ENCODE measurements at places on chromosomes 5 and 9.

DNA sequence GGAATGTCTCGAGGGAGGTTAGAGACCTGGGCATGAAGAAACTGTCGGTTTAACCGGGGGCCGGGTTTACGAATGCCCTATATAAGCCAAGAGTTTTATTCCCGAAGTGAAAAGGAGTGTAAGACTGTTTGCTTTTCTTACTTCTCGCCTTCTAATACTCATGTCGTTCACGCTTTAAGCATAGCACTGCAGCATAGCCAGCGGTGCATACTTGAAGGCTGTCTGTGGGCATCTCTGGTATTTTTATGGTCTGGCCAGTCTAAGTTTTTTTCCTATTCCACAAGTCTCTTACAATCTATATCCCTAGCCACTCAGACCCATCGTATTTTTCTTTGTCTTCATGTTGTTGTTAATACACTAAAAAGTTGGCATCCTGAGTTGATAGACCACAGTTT is 1.2 kb downstream of the UHRF2 start:
- DNase-seq: no peak

- no peak for DNase-seq
Observed at GRCh38 chr5:116410336-116410890, 164.2 kb downstream of the SEMA6A start.

DNA sequence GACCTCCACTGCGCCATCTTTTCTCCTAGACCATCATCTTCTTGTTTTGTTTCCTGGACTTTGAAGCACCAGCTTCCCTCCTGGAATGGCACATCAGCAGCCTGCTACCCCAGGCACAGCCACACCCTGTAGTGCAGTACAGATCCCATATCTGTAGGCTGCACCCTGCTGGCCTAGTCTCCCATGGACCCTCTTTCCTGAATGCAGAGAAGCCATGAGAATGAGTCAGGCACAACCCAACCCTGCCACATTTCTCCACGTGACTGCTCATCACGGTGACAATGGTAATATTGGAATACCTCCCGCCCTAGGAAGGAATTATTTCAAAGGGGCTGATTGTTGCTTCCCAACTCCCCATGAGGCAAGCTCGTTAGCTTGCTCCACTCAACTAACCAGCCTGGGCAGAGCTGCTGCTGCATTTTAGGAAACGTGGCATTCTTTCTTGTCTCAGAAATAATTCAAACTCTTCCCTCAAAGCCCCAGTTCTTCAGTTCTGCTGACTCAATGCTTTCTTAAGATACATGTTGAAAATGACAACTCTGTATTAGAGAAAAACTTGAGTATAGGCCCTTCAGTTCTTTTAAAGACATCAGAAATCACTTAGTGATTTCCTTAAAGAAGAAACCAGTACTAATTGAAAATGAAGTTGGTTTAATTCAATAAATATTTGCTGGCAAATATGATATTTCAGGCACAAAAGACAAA is 328.1 kb downstream of the MLLT3 start:
- no peak for DNase-seq

GRCh38 chr9:83583151-83584014 is 39.6 kb upstream of the IDNK start:
- no peak for DNase-seq

- no peak for DNase-seq
Observed at GRCh38 chr9:112520069-112520468, 33.4 kb downstream of the KIAA1958 start.

DNA sequence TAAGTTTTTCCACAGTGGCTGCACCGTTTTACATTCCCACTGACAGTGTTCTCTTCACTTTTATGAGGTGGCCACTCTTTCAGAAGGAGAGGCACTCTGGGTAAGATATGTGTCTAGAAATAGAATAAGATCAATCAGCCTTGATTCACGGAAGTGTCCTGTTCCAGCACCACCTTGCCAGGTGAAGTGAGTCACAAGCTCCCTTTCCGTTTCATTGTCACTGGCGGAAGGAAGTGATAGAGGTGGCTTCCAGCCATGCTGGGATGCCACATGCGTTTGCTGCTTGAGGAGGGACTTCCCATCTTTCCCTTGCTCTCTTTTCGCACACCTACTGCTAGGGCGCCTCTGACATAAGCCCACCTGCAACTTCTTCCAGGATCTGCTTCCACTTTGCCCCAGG is 217.1 kb downstream of the PIK3R1 start:
- peak; percentile 13 for DNase-seq

DNA sequence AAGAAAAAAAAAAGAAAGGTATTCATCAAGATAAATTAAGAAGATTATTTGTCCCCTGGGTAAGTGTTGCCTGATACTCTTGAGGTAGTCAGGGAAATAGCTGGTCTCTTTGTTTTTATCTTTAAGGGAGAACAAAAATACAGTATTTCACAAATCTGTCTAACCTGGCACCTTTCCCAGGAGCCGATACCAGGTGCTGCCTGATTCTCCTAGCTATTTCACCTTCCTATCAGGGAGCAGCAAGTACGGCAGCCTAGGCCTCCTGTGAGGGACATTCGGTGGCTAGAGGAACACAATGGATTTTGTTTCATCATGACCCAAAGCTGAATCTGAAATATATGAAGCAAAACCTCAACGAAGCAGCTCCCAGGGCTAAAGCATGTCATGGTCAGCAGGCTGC is 86.0 kb downstream of the TARS1 start:
- DNase-seq: no peak

DNA sequence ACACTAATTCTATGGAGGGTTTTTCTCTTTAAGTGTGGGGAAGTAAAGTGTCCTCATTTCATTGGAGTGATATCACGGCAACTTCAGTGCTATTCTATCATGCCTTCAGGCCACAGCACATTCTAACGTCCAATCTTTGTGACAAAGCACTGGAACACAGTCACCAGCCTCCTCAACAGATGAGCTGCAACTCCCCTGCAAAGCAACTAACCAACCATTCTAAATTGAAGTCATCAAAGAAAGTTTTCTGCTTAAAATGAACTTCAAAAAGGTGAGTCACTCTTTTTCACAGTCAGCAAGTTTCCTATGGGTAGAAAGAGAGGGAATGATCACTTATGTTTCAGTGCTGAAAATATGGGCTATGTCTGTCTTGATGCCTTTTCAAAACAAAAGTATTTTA is 190.8 kb downstream of the ELAVL2 start:
- DNase-seq: no peak

GRCh38 chr5:153964880-153965645 is 73.6 kb downstream of the FAM114A2 start:
- DNase-seq: no peak

DNA sequence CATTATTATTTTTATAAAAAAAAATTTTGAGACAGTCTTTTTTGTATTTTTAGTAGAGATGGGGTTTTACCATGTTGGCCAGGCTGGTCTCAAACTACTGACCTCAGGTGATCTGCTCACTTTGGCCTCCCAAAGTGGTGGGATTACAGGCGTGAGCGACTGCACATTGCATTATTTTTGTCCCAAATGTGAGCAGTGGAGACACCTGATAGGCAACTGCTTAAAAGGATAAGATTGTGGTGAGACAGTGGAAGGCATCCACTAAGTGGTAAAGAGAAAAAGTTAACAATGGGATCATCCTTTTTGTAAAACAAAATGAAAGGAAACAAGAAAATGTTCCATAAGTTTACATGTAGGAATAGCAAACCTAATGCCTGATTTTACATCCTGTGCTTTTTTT is 2.0 kb upstream of the CENPH start:
- DNase-seq: no peak

GRCh38 chr5:33711094-33711679 is 180.6 kb downstream of the ADAMTS12 start:
- DNase-seq: no peak

DNA sequence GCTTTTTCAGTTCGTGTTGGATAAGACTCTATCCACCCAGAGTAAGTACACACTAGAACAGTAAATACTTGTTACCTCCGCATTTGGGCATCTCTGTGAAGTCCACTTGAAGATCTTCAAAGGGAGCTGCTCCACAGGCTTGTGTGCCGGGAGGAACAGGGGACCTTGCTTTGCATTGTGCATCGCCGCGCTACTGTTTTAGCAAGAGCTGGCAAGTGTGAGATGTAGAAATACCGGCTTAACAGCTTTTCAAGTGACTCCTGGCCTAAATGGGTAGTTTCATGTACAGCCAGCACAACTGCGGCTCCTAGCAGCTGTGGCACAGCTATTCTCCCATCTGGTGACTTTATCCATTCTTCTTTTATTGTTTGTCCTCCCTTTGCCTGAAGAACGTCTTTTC is 8.4 kb upstream of the ZNF354C start:
- no peak for DNase-seq

DNA sequence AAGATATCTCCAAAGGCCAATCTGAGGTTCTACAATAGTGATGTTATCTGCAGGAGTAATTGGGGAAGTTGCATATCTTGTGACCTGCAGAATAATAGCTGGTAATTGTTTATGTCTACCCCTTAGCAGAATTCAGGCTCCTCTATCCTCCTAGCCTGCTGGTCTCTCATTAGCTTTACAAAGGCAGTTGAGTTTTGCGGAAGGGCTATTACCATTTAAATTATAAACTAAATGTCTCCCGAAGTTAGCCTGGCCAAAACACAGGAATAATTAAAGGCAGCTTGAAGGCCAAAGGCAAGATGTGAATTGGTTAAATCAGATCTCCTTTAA is 168.7 kb downstream of the TTC39B start:
- no peak for DNase-seq

DNA sequence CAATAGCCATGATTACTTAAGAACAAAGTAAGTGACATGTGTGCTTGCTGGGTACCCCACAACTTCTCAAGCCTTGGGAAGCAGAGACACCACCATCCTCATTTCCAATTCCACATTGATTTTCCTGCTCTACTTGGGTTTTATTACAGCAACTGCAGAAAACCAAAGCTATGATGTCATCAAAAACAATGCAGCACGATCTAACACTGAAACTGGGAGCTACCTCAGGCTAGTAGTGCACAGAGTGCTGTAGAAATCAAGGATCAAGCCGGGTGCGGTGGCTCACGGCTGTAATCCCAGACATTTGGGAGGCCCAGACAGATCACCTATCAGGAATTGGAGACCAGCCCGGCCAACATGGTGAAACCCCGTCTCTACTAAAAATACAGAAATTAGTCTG is 174.4 kb upstream of the MSX2 start:
- DNase-seq: no peak

DNA sequence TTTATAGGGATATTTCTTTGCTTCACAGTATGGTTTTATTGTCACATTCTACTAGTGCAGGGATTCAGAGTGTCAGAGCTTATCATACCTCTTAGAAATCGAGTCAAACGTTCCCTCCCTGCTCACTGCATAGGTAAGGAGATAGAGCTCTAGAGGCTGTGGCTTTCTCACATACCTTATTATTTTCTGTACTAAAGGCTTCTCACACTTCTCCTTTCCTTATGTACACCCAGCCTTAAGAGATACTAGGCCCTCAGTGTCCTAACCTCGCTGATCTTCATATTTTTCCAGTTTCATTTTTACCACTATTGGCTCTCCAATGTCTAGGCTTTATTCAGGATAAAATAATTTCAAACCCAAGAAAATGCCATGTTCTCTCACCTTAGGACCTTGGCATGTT is 297.3 kb upstream of the RIOK2 start:
- DNase-seq: no peak

DNA sequence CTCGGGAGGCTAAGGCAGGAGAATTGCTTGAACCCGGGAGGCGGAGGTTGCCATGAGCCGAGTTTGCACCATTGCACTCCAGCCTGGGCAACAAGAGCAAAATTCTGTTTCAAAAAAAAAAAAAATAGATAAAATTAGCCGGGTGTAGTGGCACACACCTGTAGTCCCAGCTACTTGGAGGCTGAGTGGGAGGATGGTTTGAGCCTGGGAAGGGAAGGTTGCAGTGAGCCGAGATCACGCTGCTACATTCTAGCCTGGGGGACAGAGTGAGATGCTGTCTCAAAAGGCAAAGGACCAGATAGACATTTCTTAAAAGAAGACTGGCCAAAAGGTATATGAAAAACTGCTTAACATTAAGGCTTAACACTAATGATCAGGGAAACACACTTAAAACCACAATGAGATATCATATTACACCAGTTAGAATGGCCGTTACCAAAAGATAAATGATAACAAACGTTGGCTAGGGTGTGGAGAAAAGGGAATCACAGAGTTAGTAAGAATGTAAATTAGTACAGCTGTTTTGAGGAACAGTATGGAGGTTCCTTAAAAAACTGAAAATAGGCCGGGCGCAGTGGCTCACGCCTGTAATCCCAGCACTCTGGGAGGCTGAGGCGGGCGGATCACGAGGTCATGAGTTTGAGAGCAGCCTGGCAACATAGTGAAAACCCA is 10.1 kb upstream of the MARVELD2 start:
- no peak for DNase-seq

DNA sequence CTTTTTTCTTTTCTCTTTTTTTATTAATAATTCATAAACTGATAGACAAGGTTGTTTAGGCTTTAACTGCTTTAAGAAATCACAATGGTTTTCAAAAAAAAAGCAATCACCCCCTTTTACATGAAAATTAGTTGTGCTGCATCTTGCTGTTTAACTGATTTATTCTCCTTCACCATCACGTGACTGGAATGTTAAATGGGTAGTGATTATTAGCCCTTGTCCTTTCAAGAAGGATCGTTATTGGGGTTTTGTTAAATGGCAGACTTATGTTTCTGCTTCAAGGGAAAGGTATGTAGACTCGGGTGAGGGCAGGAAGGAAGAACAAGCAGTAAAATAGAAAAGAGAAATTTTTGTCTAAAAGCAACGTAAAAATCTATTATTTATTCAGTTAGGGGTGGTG is 175.6 kb upstream of the TLE4 start:
- DNase-seq: no peak

- DNase-seq: no peak
Observed at GRCh38 chr5:153899746-153900145, 139.0 kb downstream of the FAM114A2 start.

DNA sequence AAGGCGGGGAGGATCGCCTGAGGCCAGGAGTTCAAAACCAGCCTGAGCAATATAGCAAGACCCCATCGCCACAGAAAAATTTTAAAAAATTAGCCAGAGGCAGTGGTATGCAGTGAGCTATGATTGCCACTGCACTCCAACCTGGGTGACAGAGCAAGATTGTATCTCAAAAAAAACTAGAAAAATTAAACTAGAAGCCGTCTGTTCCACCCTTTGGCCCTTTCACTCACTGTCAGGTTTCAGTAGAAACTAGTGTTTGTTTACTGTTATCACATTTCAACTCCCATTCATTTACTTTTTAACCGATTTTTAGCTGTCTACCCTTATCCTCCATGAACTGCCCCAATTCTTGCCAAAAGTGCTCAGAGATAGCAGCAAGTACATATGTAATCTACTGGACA is 8.3 kb downstream of the UGCG start:
- no peak for DNase-seq

DNA sequence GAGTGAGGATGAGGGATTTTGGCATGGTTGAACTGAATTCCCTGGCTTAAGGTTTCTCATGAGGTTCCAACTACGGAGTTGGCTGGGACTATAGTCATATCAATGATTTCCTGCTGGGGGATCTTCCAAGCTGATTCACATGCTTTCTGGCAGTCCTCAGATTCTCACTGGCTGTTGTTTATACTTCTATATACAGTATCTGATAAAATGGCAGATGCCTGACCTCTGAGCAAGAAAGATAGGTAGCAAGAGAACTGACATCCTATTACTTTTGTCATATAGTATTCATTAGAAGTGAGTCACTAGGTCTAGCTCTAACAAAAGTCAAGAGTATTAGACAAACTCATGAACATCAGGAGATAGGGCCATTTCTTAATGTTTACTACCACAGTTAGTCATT is 440.9 kb upstream of the EDIL3 start:
- DNase-seq: no peak

Data from activated T-helper 1 cell treated with Interleukin-2 at 50 U/mL for 16 hours (primary cell).